Myocyte (in vitro differentiated cells): ENCODE measurements at places on chromosomes 4 and X.
A peak's percentile ranks its signal among the peaks of the same experiment; 100 is the strongest.

DNA sequence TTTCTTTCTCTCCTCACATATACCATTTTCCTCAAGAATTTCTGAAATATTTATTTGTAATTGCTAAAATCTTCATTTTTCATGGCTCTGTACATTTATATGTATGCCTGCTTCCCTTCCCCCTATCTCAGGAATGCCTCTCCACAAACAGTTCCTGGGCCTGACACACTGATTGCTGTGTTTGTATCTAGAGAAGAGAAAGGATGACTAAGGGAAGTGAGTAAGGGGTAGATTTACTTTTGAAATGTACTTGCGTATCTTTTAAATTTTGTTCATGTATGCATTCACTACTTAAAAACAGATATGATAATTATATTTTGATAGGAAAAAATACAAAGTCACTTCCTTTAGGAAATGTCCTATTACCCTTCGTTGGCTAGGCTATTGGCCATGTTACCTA lies 790.8 kb downstream of the PCDH18 start:
- DNase-seq = no peak

DNA sequence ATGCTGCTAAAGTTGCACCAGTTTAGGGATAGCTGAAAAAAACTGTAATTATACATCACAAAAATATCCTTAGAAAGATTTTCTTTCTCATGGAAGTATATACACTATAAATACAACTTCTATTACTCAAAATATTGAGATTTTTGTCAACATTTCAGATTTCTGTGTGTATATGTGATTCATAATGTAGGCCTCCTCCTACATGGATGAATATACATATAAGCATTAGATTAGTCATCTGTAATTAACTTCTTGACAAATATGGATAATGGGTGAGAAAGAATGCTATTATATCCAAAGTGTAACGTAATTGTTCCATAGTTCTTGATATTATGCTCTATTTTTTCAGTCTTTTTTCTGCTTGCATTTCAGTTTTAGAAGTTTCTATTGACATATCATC lies 124.9 kb downstream of the CBLL2 start:
- DNase-seq = no peak

GRCh38 chr4:1623400-1623799 lies 60.7 kb downstream of the FAM53A start:
- no peak for DNase-seq

DNA sequence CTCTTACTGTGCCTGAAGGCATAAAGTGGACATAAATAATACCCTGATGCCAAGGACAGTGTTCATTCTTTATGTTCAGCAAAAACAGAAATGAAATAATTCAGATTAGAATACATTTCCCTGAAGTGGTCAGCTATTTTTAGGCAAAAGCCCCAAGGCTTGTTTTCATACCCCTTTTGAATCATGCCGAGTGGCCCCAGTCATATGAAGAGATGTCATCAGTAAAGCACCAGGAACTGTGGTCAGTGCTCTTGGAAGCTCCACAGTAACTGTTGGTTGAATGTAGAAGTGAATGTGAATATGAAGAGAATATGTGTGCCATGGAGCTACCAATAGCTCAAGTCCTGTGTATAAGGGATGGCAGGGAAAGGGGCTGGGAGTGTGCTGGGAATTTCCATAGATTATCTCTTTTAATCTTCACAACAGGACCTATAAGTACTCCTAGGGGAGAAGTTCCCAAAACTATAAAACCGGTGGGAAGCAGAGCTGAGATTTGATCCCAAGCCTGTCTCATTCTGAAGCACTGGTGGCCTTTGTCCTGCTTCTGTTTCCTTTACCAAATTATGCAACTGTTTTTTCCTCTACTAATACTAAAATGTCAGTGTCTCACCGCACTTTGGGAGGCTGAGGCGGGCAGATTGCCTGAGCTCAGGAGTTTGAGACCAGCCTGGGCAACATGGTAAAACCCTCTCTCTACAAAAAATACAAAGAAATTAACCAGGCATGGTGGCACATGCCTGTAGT lies 52.6 kb downstream of the FNIP2 start:
- peak; percentile 63 for DNase-seq

- DNase-seq = no peak
Observed at GRCh38 chr4:128737098-128737513, 72.4 kb upstream of the JADE1 start.

DNA sequence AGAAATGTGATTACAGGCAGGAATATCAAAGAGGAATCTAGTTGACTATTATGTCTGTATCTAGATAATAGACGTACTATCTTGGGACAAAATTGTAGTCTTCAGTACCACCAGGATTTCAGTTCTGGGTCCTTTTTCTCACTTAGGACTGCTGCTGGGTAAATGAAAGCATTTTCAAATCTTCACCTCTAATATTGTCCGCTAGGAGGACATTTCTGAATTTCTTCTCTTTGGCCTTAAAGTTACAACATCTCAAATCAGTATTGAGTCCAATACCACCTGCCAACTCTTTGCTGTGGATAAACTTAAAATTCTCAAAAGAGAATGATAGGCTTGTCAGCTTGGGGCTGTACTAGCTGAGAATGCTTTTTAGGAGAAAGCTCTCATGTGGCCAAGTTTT lies 6.0 kb downstream of the FGF16 start:
- no peak for DNase-seq

- no peak for DNase-seq
Observed at GRCh38 chr4:16450031-16450430, 223.8 kb upstream of the TAPT1 start.

- no peak for DNase-seq
Observed at GRCh38 chr4:11402192-11402591, 26.5 kb downstream of the HS3ST1 start.

GRCh38 chr4:167282171-167282864 lies 48.0 kb upstream of the SPOCK3 start:
- no peak for DNase-seq

- DNase-seq = no peak
Observed at GRCh38 chrX:45009371-45010000, 136.5 kb downstream of the KDM6A start.

GRCh38 chr4:45349859-45350258 lies 623.5 kb upstream of the GNPDA2 start:
- no peak for DNase-seq

GRCh38 chr4:81963015-81963762 lies 410.6 kb downstream of the HNRNPD start:
- DNase-seq = no peak

- DNase-seq = peak; percentile 93
Observed at GRCh38 chr4:148369919-148370318, 72.3 kb downstream of the NR3C2 start.

GRCh38 chr4:86019362-86019761 lies 340.5 kb downstream of the MAPK10 start:
- no peak for DNase-seq
